ENCODE measurements at places on chromosomes 4 and X. TPM values are rescaled to one million over a fixed set of nuclear protein-coding genes. Genes with fewer than 3 reads are reported as not detected.

ADH7 gene
- total RNA-seq, result not detected

PALLD gene
- total RNA-seq, result 47.3 TPM

CT47B1 gene
- total RNA-seq, result not detected

FAM149A gene
- total RNA-seq, result 0.13 TPM

TMPRSS11E gene
- not detected for total RNA-seq

AIMP1 gene
- 32.6 TPM for total RNA-seq

HMX1 gene
- not detected for total RNA-seq

NXF2B gene
- not detected for total RNA-seq

F8A2 gene
- not detected for total RNA-seq

RTL9 gene
- total RNA-seq, result 1.9 TPM

PWWP3B gene
- total RNA-seq, result 9.3 TPM

DUSP21 gene
- total RNA-seq, result not detected

- H3K27ac ChIP-seq, result no peak overlapping the region
- no peaks in the 10 kb centered on the region for H3K36me3 ChIP-seq
- H3K4me3 ChIP-seq, result no peak overlapping the region
- no peaks in the 10 kb centered on the region for H3K27me3 ChIP-seq
Measured at GRCh38 chrX:44953734-44954502, 80.9 kb downstream of the KDM6A start.

- H3K27me3 ChIP-seq, result no peaks in the 10 kb centered on the region
- no peak overlapping the region for H3K27ac ChIP-seq
- no peaks in the 10 kb centered on the region for H3K36me3 ChIP-seq
- no peak for DNase-seq
- peaks cover 26% of the 10 kb centered on the region for H3K4me1 ChIP-seq
- H3K4me3 ChIP-seq, result no peak overlapping the region
Measured at GRCh38 chr4:3302173-3302785, 9.5 kb downstream of the RGS12 start.

DNA sequence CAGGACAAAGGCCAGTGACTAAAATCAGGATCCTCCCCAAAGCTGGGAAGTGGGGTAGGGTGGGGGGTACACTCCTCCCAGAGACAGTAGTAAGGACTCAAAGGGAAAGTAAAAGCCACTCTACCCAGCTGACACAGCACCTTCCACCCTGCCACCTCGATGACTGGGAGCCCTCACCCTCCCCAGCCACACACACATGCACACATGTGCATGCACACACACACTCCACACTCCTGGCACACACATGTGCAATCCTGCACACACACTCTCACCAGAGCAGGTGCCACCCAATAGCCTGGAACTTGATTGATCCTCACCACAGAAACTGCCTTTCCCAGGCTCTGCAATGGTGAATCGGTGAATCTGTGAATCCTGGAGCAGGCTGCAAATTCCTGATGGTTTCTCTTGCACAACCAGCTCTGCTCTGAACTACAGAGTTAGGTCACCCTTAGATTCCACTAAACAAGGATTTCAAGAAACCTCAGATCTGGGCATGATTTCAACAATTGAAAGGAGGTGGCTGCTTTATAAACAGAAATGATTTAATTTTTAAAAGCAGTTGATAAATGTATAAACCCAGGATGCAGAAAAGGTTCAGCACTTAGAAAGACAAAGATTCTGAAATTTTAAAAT, 21.5 kb downstream of the AMOT start:
- peaks cover 17% of the 10 kb centered on the region for H3K4me1 ChIP-seq
- H3K4me3 ChIP-seq, result no peak overlapping the region
- DNase-seq, result no peak
- no peaks in the 10 kb centered on the region for H3K36me3 ChIP-seq

DNA sequence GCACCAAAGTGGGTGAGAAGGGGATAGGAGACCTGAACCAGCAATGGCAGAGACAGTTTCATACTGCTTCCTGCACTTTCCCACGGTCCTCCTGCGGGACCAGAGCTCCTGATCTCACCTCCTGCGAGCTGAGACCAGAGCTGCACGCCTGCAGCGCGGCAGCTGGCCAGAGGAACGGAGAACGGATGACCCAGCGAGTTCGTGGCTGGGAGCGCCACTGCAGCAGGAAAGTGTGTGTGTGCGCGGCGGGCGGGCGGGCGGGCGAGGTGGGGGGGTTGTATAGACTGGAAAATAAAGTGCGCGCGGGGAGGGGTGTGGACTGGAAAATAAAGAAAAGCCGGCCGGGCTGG, 16.5 kb downstream of the MCF2 start:
- H3K4me1 ChIP-seq, result no peaks in the 10 kb centered on the region
- H3K36me3 ChIP-seq, result no peaks in the 10 kb centered on the region
- no peak overlapping the region for H3K27ac ChIP-seq
- no peaks in the 10 kb centered on the region for H3K27me3 ChIP-seq

DNA sequence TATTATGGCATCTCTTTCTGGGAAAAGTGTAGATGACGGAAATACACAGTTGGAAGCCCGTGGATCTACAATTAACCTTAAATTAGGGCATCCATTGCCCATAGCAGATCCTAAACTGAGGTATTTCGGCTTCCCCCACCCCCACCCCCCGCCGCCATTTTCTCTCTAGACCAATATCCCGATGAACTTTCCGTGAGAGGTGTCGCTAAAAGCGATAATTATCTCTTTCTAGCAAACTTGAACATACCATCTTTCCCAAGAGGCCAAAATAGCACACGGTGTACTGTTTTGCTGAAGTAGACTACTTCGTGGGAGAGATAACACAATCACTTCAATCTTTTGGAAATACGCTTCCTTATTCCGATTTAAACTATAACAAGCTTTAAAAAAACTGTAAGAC, 554 bp downstream of the KLHL15 start:
- peak overlapping the region; percentile 95 for H3K4me3 ChIP-seq
- H3K27me3 ChIP-seq, result no peaks in the 10 kb centered on the region
- DNase-seq, result peak; percentile 9
- no peaks in the 10 kb centered on the region for H3K36me3 ChIP-seq
- no peaks in the 10 kb centered on the region for H3K4me1 ChIP-seq

DNA sequence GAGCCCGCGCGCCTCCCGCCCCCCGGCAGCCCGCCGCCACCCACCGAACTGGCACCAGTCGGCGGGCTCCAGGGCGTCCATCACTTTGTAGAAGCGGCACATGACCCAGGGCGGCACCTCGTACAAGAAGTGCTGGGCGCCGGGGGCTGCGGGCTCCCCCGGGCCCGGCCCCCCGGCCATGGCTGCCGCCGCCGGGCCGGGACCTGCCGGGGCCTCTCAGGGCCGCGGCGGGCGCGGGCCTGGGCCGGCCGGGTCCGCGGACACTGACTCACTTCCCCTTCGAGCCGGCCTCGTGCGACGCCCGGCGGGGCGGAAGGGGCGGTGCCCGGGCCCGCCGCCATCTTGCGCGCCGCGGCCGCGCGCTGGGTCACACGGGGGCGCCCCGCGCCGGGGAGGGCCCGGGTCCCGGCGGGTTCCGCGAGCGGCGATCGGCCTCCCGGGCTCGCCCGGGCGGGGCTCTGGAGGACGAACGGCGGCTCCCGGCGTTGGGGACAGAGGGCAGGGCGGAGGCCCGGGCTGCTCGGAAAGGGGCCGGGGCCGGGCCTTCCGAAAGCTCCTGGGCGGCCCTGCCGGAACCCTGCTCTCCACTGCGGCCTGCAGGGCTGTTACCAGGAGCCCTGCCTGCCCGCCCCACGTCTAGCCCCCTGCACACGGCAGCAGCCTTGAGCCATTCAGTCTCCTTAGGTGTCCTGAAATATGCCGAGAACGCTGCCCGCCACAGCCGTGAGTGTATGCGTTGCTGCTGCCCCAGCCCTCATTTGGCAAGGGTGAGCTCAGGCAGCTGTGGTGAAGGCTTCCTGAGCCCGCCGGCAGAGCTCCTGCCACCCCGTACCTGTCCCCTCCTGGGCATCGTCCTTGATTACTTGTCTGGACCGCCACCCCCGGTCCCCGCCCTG, at the start of gene IRAK1:
Gene IRAK1, minus strand, starts transcription at position 270 of the 896 bp plus-strand sequence. Its CDS starts 90 bp downstream, at position 180.
- H3K4me1 ChIP-seq, result peaks cover 3% of the 10 kb centered on the region
- DNase-seq, result peak; percentile 56
- H3K36me3 ChIP-seq, result no peaks in the 10 kb centered on the region
- peak within 1 kb of the TSS; percentile 82 for H3K27ac ChIP-seq
- H3K4me3 ChIP-seq, result peak within 1 kb of the TSS; percentile 87

DNA sequence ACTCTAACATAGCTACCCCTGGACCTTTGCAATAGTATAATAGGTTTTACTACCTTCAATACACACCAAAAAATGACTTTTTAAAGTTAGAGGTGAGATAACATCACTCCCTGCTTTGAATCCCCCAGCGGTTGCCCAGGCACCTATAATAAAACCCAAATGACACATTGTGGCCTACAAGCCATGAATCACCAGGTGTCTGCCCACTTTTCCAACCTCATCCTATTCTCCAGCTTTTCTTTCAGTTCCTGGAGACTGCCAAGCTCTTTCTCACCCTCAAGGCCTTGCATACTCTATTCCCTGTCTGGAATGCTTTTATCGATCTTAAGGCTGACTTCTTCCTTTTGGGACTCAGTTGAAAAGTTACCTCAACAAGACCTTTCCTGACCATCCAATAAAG, 16.4 kb upstream of the PRSS48 start:
- no peak overlapping the region for H3K27ac ChIP-seq
- H3K4me1 ChIP-seq, result peaks cover 3% of the 10 kb centered on the region
- no peaks in the 10 kb centered on the region for H3K36me3 ChIP-seq
- no peak for DNase-seq

DNA sequence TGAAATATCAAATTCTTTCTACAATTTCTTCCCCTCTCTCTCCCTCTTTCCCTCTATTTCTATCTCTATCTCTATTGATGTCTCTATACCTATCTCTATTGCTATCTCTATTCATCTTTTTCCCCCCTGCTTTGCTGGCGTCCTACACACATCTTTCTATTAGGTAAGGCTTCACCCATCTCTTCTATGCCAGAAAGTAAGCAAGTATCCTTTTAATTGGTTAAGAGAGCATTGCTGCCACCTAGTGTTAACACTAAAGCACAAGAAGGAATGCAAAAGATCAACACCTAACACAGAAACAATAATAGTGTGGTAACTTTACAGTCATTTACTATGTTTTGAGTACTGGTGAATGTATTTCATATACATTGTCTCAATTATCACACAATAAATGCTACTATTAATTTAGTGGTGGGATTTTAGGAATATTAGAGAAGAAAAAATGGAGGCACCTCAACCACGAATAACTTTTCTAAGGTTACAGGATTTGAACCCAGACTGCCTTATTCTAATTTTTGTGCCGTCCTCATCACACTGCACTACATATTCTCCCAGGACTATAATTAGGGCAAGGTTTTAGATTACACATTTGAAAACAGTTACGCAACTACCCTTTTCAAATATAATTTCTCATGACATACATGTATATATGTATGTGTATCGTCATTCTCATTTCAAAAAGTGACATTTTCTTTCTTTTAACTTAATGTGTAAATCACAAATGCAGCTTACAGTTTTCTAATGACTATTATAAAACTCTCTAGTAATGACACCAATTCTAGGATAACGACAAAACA, 3.7 kb upstream of the C4orf36 start:
- no peaks in the 10 kb centered on the region for H3K36me3 ChIP-seq
- DNase-seq, result peak; percentile 38
- no peaks in the 10 kb centered on the region for H3K27me3 ChIP-seq
- no peak overlapping the region for H3K27ac ChIP-seq
- no peak overlapping the region for H3K4me3 ChIP-seq

GRCh38 chrX:106731590-106731989, 5.1 kb downstream of the RNF128 start:
- DNase-seq, result no peak
- no peaks in the 10 kb centered on the region for H3K36me3 ChIP-seq
- no peak overlapping the region for H3K27ac ChIP-seq
- H3K4me3 ChIP-seq, result no peak overlapping the region
- no peaks in the 10 kb centered on the region for H3K4me1 ChIP-seq

DNA sequence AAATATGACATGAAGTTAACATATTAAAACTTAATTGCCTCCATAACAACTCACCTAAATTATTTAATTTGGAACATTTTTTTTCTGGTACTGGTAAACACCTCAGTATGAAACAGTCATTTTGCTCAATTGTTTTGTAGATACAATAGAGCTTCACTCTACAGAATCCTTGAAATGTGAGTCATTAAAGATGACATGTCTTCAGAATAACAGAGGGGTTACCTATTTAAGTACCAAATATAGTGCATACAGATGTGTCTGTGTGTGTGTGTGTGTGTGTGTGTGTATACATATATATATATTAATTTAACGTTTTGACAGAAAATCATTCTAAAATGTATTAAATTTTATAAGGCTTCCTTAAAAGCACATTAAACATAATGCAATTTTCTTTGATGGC, 297.6 kb downstream of the INPP4B start:
- no peak overlapping the region for H3K4me3 ChIP-seq
- no peaks in the 10 kb centered on the region for H3K27me3 ChIP-seq
- no peak for DNase-seq
- peaks cover 15% of the 10 kb centered on the region for H3K4me1 ChIP-seq
- H3K27ac ChIP-seq, result no peak overlapping the region

- peaks cover 4% of the 10 kb centered on the region for H3K4me1 ChIP-seq
- peak; percentile 67 for DNase-seq
- H3K36me3 ChIP-seq, result no peaks in the 10 kb centered on the region
- H3K4me3 ChIP-seq, result no peak overlapping the region
- H3K27me3 ChIP-seq, result no peaks in the 10 kb centered on the region
Measured at GRCh38 chr4:122576261-122577188, 44.3 kb downstream of the IL21 start.

DNA sequence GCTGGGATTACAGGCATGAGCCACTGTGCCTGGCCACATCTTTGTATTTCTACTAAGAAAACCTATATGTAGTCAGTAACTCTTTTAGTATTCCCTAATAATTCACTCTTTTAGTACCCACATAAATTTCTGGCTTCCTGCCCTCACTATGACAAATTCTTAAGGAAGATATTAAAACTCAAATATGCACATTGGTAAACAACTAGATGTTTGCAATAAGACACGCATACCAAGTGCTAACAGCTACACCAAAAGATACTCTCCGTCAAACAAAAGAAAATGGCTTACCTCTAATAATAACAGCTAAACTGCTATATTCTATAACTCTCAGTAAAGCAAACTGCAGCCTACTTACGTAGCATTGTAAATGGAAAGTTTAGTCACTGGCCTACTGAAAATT, 6.3 kb downstream of the UBA6 start:
- no peaks in the 10 kb centered on the region for H3K4me1 ChIP-seq
- H3K27me3 ChIP-seq, result no peaks in the 10 kb centered on the region
- no peak overlapping the region for H3K4me3 ChIP-seq
- peaks cover 55% of the 10 kb centered on the region for H3K36me3 ChIP-seq
- H3K27ac ChIP-seq, result no peak overlapping the region

- no peaks in the 10 kb centered on the region for H3K36me3 ChIP-seq
- no peaks in the 10 kb centered on the region for H3K27me3 ChIP-seq
- peak; percentile 55 for DNase-seq
- no peak overlapping the region for H3K27ac ChIP-seq
- H3K4me1 ChIP-seq, result peaks cover 10% of the 10 kb centered on the region
Measured at GRCh38 chr4:186942758-186943377, 219.2 kb upstream of the FAT1 start.

DNA sequence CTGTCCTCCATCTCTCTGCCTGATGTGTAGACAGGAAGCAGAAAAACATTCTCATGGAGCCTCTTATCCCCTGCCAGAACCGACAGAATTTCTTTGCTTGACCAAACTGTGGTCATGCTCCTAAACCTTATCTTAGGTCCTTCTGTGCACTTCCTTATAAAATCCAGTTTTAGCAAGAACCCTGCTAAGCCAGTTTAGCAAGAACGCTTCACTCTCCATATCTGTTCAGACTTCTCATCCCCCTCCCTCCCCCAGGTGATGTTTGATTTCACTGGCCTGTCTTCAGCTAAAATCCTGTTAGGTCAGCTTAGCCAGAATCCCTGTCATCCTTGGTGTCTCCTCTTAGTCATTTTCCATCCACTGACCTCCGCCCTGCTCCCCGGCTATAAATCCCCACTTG, 1130.9 kb upstream of the PRKX start:
- no peak overlapping the region for H3K27ac ChIP-seq
- H3K36me3 ChIP-seq, result no peaks in the 10 kb centered on the region
- DNase-seq, result no peak
- H3K4me1 ChIP-seq, result no peaks in the 10 kb centered on the region
